Stimulated activated CD4-positive, alpha-beta T cell treated with anti-CD3 and anti-CD28 coated beads, Interleukin-4, amount 100 ng/mL, for 48 hours (primary cell): ENCODE measurements at places on chromosomes 5 and 9.

GRCh38 chr9:113514748-113515147 lies 51.2 kb downstream of the RGS3 start:
- no peak for DNase-seq

DNA sequence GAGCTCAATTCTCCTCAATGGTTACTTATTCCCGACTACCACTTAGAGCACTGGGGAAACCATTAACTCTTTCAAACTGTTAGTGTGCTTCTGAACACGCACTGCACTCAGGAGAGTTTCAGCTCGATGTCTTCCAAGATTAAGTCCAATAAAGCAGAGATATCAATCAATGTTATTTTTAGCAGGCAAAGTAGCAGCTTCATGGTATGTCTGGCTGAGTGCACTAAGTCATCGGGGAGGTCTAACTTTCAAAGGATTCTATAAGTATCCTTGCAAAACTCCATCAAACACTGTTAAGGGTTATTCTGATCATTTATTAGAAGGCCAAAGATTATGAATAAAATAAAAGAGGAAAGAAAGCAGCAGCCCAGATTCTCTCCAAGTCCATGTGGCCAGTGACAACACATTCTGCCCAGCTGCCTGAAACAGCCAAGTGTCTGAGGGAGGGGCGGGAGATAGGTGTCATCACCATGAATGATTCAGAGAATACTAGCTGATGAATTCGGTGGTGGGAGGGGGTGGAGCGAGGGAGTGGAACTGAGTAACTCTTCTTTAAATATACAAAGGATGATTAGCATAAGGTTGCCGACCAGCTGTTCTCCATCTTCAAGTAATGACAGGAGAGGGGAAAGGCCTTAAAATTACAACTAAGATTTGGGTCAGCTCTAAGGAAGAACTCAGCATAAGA lies 21.3 kb downstream of the NREP start:
- DNase-seq, result peak; percentile 31

- DNase-seq, result no peak
Measured at GRCh38 chr5:1745123-1745795, 54.4 kb downstream of the MRPL36 start.

GRCh38 chr5:62083247-62083646 lies 222.8 kb upstream of the KIF2A start:
- DNase-seq, result no peak

DNA sequence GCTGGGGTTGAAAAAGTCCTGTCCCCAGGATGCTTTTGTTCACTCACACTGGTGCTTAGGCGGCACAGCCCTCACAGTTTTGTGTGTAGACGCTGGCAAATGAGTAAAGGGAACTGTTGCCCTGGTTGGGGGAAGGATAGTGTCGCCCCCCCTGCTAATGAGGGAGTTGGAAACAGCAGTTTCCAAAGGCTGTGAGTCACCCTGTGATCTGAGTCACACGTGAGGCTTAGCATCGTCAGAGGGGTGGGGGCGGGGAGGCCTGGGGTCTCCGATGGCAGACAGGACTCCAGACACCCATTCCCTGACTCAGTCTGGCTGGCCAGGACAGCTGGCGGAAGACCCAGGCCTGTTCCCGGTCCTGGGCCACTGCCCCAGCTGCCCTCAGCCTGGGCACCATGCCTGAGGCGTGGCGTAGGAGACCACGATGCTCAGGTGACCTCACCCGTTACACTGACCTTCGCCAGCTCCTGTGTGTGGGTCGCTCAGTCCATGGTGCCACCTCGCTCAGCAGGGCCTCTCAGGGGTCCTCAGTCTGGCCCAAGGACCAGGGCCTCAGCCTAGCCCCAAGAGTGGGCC lies 2.9 kb downstream of the DNAJB5 start:
- peak; percentile 58 for DNase-seq

- DNase-seq, result no peak
Measured at GRCh38 chr5:39515881-39516280, 91.1 kb upstream of the DAB2 start.

DNA sequence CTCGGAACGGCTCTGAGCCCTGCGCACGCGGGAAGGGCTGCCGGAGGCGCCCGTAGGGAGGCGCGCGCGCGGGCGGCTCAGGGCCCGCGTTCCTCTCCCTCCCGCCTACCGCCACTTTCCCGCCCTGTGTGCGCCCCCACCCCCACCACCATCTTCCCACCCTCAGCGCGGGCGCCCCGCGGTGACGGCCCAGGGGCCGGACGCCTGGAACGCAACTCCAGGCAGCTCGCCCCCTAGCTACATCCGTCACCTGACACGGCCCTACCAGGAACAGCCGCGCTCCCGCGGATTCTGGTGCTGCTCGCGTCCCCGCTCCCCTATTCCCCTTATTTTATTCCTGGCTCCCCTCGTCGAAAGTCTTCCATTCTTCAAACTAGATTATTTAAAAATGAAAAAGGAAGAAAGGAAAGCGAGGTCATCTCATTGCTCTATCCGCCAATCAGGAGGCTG lies at the start of gene CDKN2B-AS1:
TSS of gene CDKN2B-AS1 (plus strand) at position 236 of the 450 bp plus-strand sequence.
- DNase-seq, result peak; percentile 19

DNA sequence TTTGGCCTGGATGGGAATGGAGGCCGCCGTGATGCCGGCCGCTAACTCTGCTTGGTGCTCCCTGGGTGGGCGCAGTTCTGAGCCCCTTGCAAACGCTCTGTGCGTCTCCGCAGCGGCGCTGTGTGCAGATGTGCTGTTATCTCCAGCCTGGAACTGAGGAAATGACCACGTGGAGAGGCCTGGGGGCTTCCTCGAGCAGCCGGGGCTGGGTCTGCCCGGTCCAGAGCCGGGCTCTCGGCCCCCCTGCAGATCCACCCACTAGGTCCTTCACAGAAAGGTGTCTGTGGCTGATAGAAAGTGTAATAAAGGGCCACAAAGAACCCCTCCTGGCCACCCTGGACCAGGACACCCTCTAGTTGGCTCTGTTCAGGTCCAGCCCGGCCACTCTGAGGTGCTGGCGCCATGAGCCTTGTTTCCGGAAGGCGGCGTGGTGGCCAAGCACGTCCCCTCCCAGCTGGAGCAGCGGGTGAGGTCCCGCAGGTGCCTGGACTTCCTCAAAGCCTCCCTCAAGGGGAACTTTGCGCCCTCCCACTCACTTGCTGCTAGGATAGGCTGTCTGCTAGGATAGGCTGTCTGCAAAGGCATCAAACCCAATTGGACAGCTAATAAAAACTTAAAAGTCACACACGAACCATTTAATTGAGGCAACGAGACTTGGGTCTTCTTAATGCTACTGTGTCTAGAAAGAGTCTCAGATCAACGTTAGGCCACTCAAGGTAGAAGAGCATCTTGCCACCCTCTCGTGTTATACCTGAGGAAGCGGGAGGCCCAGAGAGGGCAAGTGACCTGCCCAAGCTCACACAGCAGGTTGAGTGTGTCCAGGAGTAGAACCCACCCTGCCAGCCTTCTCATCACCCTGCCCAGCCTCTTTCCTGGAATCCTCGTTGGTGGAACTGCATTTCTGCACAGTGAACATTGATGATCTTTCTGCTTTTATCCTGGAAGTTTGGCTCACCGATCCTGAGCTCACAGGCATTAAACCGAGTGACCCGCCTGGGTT lies 109.3 kb upstream of the FCN2 start:
- no peak for DNase-seq

DNA sequence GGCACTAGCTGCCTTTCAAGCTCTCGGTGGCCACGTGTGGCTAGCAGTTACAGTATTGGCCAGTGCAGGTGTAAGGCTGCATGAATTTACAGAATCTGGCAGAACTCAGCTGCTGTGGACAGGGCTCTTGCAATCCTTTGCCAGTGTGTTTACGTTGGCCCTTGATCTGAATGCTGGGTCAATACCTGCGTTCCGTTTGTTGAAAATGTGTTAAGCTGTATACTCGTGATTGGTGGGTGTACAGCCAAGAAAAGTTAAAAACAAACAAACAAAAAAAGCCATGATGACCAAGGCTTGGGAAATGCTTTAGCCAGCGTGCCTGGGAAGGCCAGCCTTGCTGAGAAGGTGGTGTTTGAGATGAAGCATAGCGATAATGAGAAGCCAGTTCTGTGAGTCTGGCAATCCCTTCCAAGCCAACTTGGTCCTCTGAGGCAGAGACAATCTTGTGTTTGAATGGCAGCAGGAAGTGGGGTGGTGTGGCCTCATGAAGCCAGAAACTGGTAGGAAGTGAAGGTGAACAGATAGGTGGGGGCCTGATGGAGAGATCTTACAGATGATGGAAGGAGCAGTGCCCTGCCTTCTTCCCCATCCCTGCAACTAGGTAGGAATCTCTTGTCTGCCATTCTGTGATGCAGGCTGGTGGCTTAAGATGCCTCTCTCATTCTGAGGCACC lies 820 bp upstream of the CFAP90 start:
- DNase-seq, result no peak

DNA sequence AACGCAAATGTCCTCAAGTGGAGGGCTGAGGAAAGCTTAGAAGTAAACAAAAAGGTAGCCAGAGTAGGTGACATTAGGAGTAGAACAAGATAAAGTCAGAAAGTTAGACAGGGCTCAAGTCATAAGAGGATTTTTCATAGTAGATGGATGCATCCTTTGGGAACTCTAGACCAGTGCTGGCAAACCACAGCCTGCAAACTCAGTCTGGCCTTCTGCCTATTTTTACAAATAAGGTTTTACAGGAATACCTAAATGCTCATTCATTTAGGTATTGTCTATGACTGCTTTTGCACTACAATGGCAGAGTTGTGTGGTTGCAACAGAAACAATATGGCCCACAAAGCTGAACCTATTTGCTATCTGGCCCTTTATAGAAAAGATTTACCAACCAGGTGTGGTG lies 116.0 kb upstream of the HMHB1 start:
- DNase-seq, result no peak

DNA sequence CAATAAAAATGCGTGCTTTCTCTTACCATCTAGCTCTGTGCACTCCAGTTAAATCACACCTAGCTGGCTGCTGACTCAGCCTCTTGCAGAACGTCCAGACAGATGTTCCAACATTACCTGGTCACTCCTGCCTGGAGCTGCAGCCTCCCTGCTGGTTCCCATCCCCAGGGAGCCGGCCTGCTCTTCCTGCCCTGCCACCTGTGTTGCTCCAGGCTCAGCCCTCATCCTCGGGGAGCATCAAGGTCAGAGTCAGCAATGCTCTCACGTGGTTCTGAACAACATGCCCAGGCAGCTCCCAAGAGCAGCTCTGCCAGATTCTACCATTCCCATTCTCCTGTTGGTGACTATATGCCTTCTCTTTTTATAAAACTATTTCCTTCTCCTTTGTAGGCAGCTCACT lies 81.3 kb downstream of the GADD45G start:
- no peak for DNase-seq

DNA sequence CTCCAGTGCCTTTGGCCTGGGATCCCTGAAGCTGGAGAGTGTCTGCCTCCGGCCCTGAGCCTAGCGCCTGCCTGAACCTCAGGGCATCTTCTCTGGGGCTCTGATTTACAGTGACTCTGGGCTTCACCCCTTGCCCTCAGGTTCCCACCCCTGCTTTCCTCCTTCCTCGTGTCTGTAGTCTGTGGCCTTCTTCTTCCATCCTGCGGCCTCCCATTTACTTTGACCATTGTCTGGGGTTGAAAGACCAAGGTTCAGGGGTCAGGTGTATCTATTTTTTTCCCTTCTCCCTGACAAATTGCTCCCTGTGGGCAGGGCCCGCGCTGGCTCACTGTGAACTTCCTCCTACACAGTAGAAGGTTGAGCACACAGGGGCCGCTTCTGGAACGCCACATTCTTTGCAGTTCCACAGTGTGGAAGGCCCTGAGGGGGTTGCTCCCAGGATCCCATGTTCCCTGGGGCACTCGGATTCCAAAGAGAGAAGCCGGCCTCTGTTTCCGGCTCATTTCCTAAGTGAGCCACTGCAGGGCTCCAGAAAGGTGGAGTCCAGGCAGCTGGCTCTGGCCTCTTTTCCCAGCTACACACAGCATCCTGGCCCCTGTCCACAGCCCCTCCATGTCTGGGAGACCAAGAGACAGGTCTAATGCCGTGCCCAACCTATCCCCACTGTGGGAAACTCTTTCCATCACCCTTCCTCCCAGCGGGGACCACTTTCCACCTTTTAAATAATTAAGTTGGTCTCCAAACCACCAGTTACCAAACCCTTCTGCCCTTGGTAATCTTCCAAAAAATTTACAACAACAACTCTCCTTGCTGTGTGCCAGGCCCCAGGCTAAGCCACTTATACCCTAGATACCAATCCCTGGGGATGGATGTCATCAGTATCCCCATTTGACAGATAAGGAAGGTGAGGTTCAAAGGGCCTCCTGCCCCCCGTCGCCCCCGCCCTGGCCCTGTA lies 140.3 kb upstream of the IER5L start:
- DNase-seq, result no peak

- DNase-seq, result peak; percentile 77
Measured at GRCh38 chr5:99060306-99061261, 131.8 kb upstream of the CHD1 start.

- no peak for DNase-seq
Measured at GRCh38 chr9:125932012-125932411, 184.8 kb downstream of the PBX3 start.
